A549 treated with RU486 at 1 μM for 4 hours (cell line): ENCODE measurements at places on chromosomes 5 and 9. TPM values are rescaled to one million over a fixed set of nuclear protein-coding genes. Genes with fewer than 3 reads are reported as not detected.

The PCSK5 gene
- 0.81 to 1.2 TPM (median 1.0 TPM) in 5 replicates for total RNA-seq

The SLIT3 gene
- 12.7 to 20.5 TPM (median 15.5 TPM) in 5 replicates for total RNA-seq

The RAD50 gene
- 27.4 to 38.7 TPM (median 29.9 TPM) in 5 replicates for total RNA-seq

The SNX24 gene
- total RNA-seq: 17.3 to 22.7 TPM (median 21.2 TPM) in 5 replicates

The ADAMTS16 gene
- total RNA-seq: 1.1 to 1.5 TPM (median 1.5 TPM) in 5 replicates

The ENTREP1 gene
- total RNA-seq: 0.28 to 0.71 TPM (median 0.49 TPM) in 5 replicates

The SLC6A18 gene
- not detected in 5 replicates for total RNA-seq

The CDX1 gene
- not detected in 5 replicates for total RNA-seq

The STRBP gene
- 11.4 to 16.1 TPM (median 14.4 TPM) in 5 replicates for total RNA-seq

The PAIP2 gene
- 84.0 to 112 TPM (median 91.8 TPM) in 5 replicates for total RNA-seq

The FNBP1 gene
- 12.4 to 15.1 TPM (median 14.7 TPM) in 5 replicates for total RNA-seq

The F2RL1 gene
- 235 to 317 TPM (median 280 TPM) in 5 replicates for total RNA-seq

The PRR16 gene
- 0.09 TPM in 1 of 5 replicates, not detected in the others for total RNA-seq

The ITGA2 gene
- 16.6 to 32.9 TPM (median 29.0 TPM) in 5 replicates for total RNA-seq

The COL23A1 gene
- total RNA-seq: not detected in 5 replicates

The CENPH gene
- 15.6 to 35.5 TPM (median 31.7 TPM) in 5 replicates for total RNA-seq

The SYNPO gene
- total RNA-seq: 20.6 to 28.6 TPM (median 26.2 TPM) in 5 replicates

The INSL4 gene
- total RNA-seq: 13.9 to 18.0 TPM (median 15.5 TPM) in 5 replicates

The MARCOL gene
- not detected in 5 replicates for total RNA-seq

The DDX4 gene
- not detected in 5 replicates for total RNA-seq
